ENCODE measurements at places on chromosomes 4 and X.

- no peak for DNase-seq
Measured at GRCh38 chrX:13005661-13006473, 31.0 kb downstream of the TMSB4X start.

DNA sequence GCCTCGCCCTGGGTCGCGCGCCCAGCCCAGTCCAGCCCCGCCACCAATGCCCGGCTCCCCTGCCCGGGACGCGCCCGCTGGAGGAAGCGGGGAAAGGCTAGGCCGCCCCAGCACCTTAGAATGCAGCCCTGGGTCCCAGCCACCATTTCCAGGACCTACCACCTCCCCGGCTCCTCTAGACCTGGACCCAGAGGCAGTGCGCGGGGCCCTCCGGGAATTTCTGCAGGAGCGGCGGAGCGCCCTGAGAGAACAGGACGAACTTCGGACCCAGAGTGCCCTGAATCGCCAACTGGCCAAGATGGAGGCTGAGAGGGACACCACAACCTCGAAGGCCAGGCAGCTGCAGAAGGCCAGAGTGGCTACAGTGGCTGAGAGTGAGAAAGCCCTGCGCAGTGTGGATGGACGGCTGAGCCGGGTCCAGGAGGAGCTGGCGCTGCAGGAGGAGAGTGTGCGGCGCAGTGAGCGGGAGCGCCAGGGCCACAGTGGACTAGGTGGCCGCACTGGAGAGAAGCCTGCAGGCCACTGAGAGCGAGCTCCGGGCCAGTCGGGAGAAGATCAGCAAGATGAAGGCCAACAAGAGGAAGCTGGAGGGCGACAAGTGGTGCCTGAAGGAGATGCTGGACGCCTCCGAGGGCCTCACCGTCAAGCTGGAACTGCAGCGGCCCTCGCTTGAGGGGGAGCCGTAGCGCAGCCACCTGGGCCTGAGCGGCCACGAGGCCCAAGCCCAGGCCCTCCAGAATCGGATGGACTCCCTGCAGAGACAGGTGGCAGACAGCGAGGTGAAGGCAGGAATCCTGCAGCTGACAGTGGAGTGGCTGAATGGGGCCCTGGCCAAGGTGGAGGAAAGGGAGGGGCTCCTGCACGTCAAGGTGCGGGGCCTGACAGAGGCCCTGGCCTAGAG, 15.5 kb downstream of the SMIM10L2A start:
- DNase-seq: no peak

- no peak for DNase-seq
Measured at GRCh38 chr4:138251938-138252337, 9.8 kb upstream of the SLC7A11 start.

- no peak for DNase-seq
Measured at GRCh38 chr4:98262431-98262830, 1.2 kb downstream of the RAP1GDS1 start.

DNA sequence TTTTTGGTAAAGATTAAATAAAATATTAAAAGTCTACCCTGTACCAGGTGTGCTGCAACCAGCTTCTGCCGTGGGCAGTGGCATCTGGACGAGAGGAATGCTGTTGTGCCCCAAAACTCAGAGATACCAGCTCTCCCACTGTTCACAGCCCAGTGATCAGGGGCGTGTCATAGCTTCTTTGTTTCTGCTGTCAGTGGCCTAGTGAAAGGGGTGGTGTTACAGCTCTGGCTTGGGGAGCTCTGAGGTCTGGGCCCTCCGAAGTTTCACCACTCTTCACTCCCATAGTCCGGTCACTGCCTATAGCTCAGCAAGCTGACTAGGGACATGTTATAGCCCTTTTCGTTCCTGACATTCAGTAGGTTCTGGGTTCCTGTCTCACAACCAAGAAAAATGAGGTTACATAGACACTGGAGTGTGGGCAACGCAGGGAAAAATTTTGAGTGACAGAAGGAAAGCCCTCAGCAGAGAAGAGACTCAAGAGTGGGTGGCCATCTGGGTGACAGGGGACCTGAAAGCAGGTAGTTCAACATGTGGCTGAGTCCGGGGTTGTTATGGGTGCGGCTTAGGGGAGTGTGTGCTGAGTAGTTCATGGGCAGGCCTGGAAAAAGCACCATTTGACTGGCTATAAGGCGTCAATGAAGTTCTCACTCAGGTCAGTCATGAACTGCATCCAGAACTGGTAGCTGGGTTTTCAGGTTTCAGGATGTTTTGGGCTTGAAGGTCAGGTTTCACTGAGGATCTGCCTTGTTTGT, 1184.4 kb upstream of the PABPC4L start:
- no peak for DNase-seq

GRCh38 chrX:141894733-141895132, 9.0 kb upstream of the MAGEC1 start:
- no peak for DNase-seq

- no peak for DNase-seq
Measured at GRCh38 chr4:144338834-144339233, 198.3 kb upstream of the GYPA start.

DNA sequence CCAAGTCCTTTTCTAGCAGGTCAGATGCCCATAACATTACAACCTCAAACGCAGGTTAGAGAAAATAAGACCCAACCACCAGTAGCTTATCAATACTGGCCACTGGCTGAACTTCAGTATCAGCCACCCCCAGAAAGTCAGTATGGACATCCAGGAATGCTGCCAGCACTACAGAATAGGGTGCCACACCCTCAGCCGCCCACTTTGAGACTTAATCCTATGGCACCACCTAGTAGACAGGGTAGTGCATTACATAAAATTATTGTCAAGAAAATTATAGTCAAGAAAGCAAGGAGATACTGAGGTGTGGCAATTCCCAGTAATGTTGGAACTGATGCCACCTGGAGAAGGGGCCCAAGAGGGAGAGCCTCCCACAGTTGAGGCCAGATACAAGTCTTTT, 19.9 kb upstream of the TRIM61 start:
- DNase-seq: no peak

DNA sequence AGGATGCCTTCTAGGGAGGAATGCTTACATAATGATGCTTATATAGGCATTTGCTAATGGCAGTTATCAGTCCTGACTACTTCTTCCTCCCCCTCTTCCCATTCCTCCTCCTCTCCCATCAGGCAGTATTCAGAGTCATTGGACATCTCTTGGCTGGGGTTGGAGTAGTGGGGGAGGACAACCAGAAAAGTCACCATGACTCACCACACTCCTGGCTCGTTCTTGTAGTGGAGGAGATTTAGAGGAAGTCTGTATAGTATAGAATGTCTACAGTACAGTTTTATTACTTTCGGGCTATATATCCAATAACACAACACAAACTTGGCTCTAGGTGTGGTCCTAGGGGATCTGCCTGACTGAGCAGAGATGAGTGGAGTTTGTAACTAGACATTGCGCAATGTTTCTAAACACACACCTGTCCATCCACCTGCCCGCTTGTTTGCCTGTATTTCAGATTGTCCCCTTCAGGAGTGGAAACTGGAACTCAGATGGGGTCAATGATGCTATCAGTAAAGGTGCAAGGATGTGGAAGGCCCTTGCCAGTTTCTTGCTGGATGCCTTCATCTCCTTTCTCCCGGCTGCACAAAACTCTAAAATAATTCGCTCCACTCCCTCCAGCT, 27.9 kb upstream of the KIAA1210 start:
- DNase-seq: no peak

DNA sequence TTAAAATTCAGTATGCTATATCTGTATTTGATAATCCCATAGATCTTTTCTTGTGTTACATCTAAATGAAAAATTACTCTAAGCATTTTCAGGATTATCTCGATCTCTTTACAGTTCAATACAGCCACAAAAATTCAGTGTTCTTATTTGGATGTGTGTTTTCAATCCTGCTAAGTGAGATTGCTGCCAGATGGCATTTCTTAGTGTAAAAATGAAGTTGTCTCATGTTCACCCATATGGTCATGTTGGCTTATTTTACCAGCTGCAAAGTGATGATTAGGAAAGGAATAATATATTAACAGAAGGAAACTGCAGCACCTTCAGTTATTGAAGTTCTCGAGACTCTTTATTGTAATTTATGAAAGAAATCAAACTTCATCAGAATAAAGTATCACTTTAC, 12.1 kb upstream of the FAM47A start:
- DNase-seq: no peak

DNA sequence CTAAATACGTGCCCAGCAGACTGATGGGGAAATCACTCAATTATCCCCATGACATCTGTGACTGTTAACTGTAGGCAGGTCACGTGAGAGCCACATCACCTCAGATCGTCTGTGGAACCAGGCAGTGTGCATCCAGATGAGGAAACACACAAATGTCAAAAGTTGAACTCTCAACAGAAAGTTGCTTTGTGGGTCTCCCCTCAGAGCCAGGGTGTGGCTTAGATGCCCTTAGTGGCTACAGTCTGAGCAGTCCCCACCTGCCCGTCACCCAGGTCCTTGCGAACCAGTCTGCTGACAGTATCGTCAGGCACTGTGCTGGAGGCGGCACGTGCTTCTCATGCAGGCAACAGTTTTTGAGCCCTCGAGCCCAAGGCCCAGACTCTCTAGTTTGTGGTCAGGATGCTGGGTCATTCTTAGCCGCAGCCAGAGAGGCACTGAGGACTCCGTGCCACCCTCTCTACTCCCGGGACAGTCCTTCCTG, 10.8 kb downstream of the TMEM187 start:
- DNase-seq: no peak

- no peak for DNase-seq
Measured at GRCh38 chrX:49209434-49210251, 9.7 kb upstream of the SYP start.

DNA sequence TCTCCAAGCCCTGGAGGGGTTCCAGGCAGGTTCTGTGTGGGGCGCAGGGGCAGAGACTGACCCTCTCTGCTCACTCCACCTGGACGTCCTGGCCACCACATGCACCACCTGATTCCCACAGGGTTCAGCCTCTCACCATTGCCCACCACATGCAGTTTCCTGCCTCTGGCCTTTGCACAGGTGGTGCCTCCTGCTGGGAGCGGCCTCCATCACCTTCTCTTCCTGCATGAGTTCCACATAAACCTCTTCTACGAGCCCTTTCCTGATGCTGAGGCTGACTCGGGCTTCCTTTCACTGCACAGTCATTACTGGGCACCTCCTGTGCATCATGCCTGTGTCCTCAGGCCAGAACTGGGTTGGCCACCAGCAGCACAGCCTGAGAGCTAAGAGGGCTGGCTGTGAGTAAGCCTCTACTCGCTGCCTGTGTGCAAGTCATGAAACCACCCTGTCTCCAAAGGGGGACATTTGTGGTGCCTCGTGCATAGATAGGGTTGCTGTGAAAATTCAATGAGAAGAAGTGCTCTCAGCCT, 19.9 kb downstream of the MAN2B2 start:
- DNase-seq: no peak

DNA sequence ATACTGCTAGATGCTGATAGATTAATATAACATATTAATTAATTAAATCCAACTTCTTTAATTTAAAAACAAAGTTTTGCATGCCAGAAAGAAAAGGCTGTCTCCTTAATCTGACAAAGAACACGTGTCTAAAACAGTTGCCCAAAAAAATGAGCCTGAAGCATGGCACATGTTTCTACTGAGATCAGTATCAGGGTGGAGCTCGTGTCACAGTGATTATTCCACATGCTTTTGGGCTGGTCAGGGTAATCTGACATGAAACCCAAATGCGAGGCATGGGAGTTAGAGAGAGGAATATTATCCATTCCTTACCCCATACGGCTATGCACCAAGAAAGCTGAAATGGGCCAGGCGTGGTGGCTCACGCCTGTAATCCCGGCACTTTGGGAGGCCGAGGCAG, 79.4 kb upstream of the ADRA2C start:
- no peak for DNase-seq

GRCh38 chr4:40178672-40179071, 18.2 kb upstream of the RHOH start:
- no peak for DNase-seq

GRCh38 chr4:2849267-2850152, 5.9 kb downstream of the ADD1 start:
- no peak for DNase-seq

DNA sequence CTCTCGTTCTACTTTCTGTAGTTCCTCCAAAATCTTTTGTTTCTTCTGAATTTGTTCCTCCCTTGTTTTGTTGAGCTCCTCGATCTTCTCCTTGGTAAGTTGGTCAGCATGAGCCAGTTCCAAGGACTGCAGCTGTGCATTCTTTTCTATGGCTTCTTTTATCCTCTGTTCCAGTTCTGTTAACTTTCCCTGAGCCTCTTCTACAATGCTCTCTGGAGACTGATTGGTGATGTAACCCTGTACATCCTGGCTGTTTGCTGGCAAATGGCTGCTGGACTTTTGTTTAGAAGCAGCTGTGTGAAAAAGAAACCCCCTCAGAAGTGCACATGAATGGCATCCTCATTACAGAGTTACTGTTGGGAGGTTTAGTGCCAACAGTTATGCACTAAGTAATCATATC, 70.5 kb upstream of the COX18 start:
- DNase-seq: no peak

DNA sequence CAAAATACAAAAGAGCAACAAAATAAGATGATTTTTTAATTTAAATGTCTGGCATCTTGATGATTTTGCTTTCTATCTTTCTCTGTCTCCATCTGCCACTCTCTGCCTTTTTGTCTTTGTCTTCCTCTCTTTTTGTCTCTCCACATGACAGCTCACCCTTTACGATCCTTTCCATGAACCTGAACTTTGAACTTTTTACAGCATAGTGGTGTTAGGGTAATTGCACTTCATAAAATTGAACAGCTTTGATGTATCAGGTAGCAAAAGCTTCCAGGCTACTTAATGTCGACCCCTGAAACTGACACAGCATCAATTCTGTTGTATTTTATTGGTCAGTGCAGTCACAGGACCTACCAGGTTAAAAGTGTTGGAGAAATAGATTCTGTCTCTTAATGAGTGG, 1517.0 kb downstream of the ADGRL3 start:
- no peak for DNase-seq

DNA sequence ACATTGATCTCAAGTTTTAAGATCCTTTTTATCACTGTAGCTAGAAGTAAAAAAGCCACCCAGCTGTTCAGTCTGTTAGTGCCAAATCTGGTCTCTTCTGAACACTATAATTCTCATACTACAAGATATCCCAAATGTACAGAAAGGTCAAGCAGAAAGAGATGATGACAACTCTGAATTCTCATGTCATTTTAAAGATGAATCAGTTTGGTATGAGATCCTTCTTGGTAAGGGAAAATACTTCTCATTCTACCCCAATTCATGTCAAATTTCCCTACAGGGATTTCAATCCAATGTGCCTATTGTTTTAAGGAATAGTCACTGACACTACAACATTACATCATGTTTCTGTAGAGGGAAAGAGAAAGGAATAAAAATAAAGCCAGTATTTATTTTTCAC, 184.5 kb downstream of the CPEB2 start:
- no peak for DNase-seq

- no peak for DNase-seq
Measured at GRCh38 chrX:10576777-10577447, 43.5 kb downstream of the MID1 start.

GRCh38 chrX:111811831-111812230, 64.2 kb upstream of the TRPC5OS start:
- no peak for DNase-seq

All from right renal cortex interstitium (tissue), 3 donors.